ENCODE measurements at places on chromosomes 13 and 19.

GRCh38 chr19:35347171-35347929, at the start of gene FFAR1:
FFAR1 (plus strand) TSS chr19:35347902; CDS start chr19:35351552, 3,650 bp downstream.
- DNase-seq, result no peak

DNA sequence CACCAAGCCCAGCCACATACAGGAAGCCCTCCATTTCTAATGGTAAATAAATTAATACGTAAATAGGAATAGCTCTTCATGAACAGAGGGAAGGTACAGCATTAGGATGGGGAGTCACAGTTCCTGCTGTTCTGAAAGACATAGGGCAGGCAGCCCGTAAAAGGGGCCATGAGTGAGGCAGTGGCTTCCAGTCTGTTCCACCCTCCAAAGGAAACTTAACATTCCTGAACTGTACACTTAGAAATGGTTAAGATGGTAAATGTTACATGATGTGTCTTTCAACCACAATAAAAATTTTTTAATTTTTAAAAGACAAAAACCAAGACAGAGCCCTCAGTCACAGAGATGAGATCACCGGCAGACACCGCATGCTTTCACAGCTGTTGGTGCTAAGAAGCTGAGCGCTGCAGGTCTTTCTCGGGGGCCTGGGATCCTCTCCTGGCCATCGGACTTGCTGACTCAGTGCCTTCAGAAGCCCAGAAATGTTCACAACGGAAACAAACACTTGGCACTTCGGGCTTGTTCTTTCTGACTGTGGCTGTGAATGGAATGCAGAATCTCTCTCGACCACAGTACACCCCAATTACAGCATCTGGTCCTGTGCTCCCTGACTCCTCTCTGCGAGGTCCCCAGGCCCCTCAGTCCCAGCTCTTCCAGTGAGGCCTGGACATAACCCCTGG, 36.4 kb downstream of the EPS15L1 start:
- DNase-seq, result no peak

DNA sequence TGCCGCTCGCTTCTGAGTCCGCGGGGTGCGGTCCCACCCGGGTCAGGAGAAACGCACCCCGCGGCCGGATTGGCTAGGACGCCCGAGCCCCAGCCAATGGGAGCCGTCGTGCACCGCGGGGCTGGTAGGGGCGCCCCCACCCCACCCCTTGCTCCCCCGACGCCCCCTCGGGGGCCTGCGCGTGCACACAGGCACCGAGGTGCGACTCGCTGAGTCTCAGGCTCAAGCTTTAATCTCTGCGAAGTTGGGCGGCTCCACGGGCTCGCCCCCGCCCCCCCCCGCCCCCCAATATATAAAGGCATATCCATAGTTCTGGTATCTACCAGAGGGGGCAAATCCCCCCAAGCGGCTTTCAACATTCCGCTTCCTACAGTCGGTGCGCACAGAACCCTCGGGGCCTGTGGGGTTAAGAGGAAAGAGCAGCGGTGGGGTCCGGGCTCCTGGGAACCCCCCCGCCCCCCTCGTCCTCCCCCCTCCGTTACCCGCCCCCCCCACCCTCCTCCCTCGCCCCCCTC, at the start of gene COX6B2:
TSS of gene COX6B2 (minus strand) at position 22 of the 515 bp plus-strand sequence. CDS start 198 bp downstream, outside the sequence.
- DNase-seq, result no peak

DNA sequence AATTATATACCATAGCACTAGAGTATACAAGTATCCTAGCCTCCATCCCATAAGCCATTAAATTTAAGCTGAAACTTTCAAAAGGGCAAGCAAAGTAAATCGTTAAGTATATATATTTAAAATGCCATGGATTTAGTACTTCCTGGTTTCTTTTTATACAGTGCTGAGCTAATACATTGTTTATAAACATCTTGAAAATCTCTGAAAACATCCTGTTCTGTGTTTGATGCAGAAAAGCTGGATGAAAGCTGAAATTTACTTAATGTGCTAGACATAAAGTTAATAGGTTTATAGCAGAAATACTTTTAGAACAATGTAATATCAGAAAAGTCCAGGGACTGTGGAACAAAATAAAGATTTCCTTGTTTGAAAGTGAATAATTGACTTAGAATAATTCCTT, 875.4 kb downstream of the SLITRK6 start:
- DNase-seq, result no peak

DNA sequence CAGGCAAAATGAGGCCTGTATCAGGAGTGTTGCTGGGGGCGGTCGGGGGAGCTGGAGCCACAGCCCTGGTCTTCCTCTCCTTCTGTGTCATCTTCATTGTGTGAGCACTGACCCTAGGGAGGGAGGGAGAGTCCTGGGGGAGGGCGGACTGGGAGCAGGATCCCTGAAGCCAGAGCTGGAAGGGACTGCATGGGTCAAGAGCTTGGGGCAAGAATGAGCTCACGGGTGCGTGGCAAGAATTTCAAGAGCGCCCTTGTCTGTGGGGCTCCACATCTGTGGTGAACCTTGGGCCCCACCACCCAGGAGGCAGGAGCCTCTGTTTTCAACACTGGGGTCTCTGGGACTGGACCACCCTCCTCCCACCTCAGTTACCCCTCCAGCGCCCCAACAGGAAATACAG, 4.7 kb downstream of the SIGLEC7 start:
- DNase-seq, result no peak

- DNase-seq, result no peak
Measured at GRCh38 chr19:29090783-29091526, 122.0 kb downstream of the UQCRFS1 start.

GRCh38 chr13:80263745-80264513, 77.0 kb downstream of the SPRY2 start:
- DNase-seq, result no peak

- DNase-seq, result no peak
Measured at GRCh38 chr19:46447824-46448223, 19.1 kb upstream of the PNMA8C start.

DNA sequence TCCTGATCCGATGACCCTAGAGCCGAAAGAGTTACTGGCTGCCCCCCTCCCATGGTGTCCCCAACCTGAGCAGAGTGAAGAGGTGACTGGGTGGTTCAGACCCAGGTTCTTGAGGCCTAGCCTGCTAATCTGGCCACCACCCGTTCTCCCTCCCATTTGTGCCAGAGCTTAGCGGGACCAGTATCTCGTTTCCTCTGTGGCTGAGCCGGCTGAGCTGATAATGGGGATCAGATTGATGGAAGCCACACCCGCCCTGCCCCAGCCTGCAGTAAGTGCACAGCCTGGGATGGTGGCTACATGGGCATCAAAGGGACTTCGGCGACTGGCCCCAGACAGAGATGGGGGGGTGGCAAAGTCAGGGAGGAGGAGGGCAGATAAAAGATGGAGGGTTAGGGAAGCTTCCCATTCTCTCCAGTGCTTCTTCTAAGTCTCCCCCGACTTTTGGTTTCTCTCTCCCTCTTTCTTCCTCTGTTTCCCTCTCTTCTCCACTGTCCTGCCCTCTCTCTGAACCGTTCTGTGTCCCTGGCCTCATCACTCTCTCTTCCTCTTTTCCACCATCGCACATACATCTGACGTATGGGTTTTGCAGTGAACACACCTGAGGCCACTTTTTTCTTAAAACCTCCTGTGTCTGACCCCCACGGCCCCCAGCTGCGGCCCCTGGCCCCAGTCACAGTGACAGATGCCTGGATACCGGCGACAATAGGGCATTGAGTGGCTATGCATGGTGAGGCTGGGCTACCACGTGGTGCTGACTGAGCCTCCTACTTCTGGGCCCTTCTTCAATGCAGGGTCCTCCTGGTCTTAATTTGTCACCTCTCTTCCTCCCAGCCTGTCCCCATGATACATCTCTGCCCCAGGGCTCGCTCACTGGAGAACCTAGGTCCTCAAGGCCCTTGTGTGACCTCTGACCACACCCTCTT, 2.4 kb downstream of the ELAVL3 start:
- DNase-seq, result no peak

DNA sequence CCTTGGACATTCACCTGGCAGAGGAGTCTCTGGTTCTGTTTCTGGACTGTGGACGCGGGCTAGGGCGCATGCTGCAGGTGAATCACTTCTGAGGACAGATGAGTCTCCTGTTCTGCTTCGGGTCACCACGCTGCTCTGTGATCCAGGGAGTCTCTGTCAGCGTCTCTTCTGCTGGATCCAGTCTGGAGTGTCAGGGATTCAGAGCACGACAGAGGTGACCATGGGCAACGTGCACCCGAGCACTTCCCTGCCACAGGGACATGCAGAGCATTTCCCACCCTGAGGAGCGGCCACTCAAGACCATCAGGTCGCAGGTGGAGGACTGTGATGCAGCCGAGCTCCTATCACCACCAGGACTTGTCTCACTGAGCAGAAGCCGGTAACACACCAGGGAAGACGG, 24.4 kb upstream of the LILRA2 start:
- DNase-seq, result no peak

- no peak for DNase-seq
Measured at GRCh38 chr13:29771247-29771646, 79.2 kb downstream of the UBL3 start.

DNA sequence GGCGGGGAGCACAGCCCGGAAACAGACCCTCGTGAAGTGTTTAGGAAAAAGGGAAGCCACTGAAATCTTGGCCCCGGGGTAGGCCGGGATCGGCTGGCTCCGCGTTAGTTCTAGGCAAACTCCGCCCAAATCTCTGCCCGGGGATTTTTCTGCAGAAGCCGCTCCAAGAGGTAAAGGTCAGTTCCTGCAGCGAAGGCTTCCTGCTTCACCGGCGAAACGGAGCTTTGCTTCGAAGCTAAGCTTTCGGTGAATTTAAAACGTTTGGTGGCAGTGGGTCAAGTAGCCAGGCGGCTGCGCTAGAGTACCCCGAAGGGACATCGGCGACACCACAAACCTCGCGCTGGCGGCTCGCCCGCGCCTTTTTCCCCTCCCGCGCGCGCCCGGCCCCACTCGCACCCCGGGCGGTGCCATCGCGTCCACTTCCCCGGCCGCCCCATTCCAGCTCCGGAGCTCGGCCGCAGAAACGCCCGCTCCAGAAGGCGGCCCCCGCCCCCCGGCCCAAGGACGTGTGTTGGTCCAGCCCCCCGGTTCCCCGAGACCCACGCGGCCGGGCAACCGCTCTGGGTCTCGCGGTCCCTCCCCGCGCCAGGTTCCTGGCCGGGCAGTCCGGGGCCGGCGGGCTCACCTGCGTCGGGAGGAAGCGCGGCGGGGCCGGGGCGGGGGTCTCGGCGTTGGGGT, 441 bp downstream of the GJB2 start:
- peak; percentile 28 for DNase-seq

DNA sequence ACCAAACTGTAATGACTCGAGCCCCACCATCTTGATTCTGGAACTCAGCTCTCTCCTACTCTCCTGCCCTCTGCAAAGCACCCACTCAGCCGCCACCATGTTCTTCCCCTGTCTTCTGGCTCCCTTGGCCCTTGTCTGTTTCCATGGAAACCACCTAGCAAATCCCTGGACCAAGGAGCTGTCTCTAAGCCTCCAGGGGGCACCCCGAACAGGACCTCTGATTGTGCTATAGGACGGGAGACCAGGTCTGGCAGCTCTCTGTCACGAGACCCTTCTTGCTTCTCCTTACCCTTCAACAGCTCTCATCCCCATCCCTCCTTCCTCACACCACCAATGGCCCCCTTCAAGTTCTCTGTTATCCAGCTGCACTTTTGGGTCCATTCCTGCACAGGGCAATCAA, 277.7 kb upstream of the ZNF507 start:
- no peak for DNase-seq

GRCh38 chr19:50567882-50568727, at the start of gene LRRC4B:
LRRC4B (minus strand) TSS chr19:50568435; CDS start chr19:50548838, 19,597 bp downstream.
- DNase-seq, result no peak

- peak; percentile 89 for DNase-seq
Measured at GRCh38 chr19:35267818-35268535, 785 bp upstream of the USF2 start.

DNA sequence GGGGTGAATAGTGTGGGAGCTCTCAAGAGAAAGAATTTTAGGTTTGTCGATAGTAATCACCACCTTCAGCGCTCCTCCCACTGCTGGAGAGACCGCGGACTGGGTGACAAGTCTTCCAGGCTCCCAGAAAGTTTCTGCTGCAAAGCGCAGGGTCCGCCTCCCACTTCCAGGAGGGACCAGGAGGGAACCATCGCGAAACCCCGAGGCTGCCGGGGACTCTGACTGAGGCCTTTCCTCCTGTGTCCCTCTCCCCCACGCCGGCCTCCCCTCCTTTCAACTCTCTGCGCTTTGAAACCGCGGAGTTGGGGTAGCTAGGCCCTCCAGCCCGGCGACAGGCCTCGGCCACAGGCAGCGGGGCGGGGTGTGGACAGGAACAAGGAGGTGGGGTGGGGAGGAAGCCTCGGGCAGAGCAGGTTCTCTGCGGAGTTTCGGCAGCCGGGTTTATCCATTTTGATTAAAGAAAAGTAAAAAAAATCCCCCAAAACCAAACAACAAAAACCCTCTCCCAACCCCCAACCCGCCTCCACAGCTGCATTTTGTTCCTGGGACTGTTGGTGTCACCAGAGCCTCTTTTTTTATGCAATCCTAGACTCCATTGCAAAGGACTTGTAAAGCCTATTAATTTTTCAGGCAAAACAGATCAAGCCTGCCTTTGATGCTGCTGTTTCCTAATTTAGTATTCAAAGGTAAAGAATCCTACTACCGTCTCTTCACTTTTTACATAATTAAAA, 157.2 kb downstream of the TM9SF2 start:
- peak; percentile 19 for DNase-seq

DNA sequence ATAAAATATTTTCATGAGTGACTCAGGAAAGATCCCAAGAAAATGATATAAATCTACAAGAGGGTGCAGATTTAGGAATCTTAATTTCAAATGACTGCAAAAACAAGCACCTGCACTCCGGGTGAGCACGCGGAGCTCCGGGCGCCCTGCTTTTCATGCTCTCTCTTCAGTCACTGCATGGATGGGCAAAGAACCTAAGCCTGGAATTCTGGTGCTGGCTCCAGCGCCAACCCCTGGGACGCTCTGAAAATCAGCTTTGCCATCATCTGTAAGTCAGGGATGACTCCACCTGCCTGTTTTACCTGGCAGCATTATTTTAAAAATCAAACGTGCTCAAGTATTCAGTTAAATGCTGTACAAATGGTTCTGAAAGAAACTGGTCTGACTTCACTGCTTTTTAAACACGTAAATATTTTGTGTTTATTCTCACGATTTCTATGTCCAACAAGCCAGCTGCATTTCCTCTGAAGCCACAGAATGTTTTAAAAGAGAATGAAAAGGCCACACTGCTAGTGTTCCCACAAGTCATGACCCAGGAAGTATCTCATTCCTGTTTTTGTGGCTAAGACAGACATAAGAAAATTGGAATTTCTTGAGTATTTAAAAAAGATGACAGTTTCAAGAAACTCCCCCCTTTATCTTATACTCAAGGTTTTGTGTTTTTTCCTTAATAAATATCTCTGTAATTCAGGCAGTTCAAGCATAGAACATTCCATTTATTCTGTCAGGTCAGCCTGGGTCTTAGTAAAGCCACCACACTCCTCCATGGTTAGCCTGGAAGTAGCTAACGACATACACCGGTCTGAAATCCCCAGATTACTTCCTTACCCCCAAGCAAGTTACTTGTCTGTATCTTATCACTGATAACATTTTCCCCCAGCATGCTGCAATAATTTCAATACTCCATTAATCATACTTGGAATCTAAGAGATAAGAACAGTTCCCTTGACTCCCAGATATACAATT, 81.1 kb downstream of the COL4A1 start:
- DNase-seq, result no peak

- no peak for DNase-seq
Measured at GRCh38 chr19:8167985-8168384, 18.6 kb upstream of the FBN3 start.

All from Calu3 (cell line).